ENCODE measurements at places on chromosomes 11 and 22.

DNA sequence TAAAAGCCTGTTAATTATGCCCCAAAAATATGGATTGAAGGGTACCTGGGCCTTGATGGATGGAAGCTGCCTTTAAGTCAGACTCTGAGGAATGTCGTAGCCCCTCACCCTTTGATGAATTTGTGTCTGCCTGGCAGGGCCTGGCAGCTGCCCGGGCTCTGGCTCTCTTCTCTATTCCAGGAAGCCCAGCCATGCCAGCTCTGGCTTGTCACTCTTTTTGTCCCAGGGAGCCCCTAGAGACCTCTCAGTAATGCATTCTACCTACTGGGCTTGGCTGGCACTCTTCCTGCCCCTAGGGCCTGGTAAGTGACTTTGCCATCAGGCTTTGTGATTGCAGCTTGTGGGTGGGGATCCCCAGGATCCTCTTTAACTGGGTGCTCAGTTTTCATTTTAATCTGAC is 103.8 kb downstream of the GRIK4 start:
- DNase-seq, result no peak

DNA sequence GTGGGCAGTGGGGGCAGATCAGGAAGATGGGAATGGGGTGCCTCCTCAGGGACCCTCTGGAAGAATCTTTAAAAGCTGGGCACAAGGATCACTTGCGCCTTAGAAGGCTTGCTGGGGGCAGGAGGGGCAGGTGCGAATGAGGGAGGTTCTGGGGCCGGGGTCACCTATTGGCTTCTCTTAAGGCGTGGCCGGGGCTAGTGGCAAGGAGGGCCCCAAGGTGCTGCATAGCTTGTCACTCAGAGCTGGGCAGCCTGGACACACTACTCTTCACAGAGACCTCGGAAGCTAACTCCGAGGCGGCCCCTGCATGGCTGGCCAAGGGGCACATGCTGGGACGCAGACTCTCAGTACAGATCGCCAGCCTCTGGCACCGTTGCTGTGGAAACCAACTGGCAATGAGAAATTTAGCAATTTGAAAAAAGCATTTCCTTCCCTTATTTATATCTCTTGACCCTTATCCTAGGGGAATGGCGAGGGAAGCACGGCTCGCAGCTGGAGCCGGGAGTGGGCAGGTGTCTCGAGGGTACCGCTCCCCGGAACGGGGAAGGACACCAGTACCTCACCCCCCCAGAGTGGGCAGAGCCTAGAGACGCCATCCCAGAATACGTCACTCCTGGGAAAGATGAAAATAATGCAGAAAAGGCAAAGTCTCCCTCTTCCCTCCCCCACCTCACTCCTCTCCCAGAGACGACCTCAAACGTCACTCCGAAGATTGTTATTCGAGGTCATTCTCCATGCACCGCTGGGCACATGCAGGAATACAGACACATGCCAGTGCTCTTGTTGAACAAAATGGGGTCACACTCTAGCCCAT is 188.1 kb downstream of the CTTN start:
- DNase-seq, result no peak

DNA sequence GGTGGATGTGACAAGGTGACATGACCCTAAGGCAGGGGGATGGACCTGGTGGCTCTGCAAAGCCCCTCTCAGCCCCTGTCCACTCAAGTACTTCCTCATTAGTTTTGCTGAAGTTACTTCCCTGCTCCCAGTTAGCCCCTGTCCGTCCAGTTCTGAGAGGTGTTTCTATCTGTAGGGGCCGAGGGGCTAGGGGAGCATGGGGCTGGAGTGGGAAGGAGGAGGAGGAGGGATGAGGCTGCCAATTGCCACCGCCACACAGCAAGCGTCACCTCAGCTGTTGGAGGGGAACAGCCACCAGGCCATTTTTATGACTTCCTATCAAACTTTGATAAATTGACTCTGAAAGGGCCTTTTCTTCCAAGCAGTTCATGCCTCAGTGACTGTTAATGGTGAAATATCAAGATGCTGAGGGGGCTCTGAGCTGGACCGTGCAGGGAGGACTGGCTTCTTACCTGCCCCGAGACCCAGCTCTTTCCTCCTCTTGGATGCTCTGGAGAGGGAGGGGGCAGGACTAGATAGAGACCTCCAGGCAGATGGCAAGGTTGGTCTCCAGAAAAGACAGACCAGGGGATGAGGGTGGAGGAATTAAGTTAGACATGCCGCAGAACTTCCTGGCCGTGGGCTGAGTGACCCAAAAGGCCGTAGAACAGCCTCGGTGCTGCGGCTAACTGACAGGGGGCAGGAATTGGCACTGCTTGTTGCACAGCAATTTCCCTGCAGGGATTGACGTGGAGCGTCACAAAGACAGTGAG is 137.0 kb downstream of the ST3GAL4 start:
- DNase-seq, result no peak

GRCh38 chr11:135006800-135007199 is 594.8 kb upstream of the B3GAT1 start:
- no peak for DNase-seq

All from fibroblast of mammary gland (primary cell).